GM12892 (cell line): ENCODE measurements at places on chromosomes 2 and 18.

- DNase-seq = no peak
Observed at GRCh38 chr18:23968638-23969604, 45.6 kb upstream of the TTC39C start.

- DNase-seq = no peak
Observed at GRCh38 chr2:202695166-202695565, 60.4 kb downstream of the FAM117B start.

- no peak for DNase-seq
Observed at GRCh38 chr2:159108181-159108893, 139.9 kb downstream of the TANC1 start.

GRCh38 chr2:240629619-240629967 is 4.3 kb downstream of the GPR35 start:
- DNase-seq = peak; percentile 11

- no peak for DNase-seq
Observed at GRCh38 chr18:51425475-51425874, 228.0 kb upstream of the MEX3C start.

- no peak for DNase-seq
Observed at GRCh38 chr2:43086451-43087221, 139.8 kb downstream of the ZFP36L2 start.

GRCh38 chr2:84393829-84394228 is 65.3 kb downstream of the SUCLG1 start:
- no peak for DNase-seq

- no peak for DNase-seq
Observed at GRCh38 chr18:78738076-78738690, 241.4 kb upstream of the SALL3 start.

DNA sequence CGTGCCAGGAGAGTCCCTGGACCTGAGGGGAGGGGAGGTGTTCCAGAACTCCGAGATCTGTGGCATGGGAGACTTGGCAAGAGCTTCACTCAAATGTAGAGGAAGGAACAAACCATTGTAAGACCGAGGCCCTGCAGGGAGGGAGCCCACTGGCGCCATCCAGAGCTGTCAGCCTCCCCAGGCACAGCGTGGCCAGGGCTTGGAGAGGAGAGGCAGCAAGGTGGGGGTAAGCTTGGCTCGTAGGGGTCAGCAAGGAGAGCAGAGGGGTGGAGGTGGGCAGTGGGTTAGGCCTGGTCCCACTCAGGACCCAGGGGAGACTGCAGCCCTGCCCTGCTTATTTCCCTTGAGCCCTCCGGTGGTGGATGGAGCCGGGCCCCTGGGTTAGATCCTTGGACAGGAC is 3.6 kb downstream of the TMEM177 start:
- no peak for DNase-seq

DNA sequence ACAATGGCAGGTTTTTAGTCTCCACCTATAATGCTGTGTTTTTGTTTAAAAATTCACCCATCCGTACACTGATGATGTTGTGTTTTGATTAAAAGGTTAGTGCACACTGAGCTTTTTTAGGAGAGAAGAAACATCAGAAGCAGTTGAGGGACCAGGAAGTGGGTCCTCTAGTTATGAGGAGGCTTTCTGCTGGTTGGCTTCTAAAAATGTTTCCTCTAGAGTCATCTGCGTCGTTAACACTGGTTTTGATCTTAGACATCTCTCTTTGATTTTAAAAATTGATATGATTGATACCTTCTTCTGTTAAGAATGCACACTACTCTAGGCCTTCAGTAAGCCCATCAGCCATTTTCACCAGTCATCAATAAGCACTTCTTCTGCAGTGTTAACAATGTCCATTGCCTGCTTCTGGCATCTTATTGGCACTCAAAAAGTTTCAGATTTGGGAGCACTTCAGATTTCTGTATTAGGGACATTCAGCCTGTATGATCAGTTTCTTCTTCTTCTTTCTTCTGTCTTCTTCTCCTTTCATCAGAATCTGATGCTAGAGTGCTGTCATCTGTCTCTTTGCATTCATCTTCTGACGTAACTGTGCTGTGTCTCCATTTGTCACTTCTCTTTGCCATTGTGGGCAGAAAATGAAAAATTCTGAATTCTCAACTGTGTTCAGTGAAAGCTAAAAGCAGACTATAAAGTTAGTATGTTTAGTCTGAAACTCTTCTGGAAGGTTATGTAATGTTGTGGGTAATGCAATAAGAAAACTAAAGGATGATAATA is 56.3 kb downstream of the PHLPP1 start:
- DNase-seq = no peak

DNA sequence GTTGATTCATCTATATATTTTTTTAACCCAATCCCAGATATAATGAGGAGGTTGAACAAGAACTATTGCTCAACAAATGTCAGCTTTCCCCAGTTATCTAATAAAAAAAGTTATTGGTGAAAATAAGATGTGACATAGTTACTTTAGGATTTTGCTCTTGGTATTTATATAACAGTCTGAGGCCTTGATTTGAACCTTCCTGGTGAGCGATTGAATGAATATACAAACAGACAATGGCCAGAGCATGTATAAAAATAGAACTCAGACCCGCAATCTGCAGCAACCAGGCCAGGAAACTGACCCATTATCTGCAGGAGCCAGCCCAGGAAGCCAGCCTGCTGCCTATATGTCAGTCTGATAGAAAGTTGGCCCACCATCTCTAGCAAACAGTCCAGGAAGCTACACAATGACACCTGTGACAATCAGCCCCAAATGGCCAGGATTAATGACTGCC is 81.6 kb downstream of the HS6ST1 start:
- DNase-seq = no peak

GRCh38 chr2:9231291-9232165 is 24.9 kb downstream of the ASAP2 start:
- no peak for DNase-seq

GRCh38 chr2:150909613-150910012 is 352.1 kb downstream of the RBM43 start:
- no peak for DNase-seq

- DNase-seq = no peak
Observed at GRCh38 chr18:10143596-10143995, 229.8 kb downstream of the VAPA start.

DNA sequence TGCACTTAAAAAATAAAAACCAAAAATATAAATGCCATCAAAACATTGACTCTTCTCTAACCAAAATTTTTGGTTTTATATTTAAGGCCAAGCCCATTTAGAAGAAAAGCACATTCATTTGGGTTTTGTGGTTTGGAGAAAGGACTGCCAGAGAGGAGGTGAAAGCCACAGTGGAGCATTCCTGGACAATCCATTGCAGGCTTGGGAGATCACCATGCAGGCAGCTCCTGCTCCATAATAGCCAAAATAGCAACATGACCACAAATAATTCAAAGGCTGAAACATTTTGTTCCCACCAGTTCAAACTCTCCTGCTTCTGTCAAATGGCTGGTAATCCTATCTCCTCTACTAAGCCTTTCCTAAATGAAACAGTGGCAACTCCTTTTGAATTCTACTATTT is 73.5 kb downstream of the GALNT3 start:
- no peak for DNase-seq

GRCh38 chr18:13672657-13673056 is 53.7 kb downstream of the FAM210A start:
- DNase-seq = no peak

- no peak for DNase-seq
Observed at GRCh38 chr2:199684168-199684567, 166.8 kb downstream of the FTCDNL1 start.

- DNase-seq = no peak
Observed at GRCh38 chr2:217412721-217413120, 552.9 kb upstream of the TNP1 start.

- DNase-seq = no peak
Observed at GRCh38 chr2:43355399-43355798, 129.0 kb upstream of the ZFP36L2 start.

DNA sequence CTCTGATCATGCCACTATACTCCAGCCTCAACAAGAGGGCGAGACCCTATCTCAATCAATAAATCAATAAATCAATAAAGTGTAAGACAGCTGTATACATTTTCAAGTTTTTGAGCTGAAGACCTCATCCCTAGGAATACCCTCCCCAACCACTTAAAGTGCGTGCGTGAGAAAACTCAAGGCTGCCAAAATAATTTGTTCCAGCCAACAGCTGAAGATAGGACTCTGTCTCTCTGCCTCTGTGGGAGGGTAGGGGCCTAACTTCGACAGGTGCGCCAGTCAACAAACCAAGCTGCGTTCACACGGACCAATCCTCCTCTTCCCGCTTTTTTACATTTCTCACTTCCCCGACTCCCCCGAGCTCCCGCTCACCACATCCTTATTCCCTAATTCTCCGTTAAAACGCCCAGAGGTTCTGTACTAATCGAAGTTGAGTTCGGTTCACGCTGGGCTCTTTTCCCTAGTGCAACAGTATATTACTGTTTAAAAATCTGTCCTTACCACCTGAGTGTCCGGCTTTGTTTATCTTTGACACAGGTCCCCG is 618 bp downstream of the POLR2D start:
- DNase-seq = peak; percentile 26

DNA sequence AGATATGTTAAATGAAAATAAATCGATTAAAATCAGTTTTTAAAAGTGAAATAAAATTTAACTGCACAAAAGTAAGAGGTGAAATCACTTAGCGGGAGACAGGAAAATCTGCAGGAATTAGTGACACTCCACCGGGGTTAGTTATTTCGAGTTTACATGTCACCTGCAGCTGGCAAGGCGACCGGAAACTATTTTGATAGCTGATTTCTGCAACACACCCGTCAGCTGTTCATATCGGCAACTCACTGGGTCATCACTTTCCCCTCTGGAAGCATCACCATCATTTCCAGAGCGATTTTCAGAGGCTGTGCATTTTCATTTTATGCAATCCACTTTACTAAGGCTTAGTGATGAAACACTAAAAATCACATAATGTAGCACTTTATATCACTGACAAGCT is 52.9 kb downstream of the PXDN start:
- DNase-seq = no peak

DNA sequence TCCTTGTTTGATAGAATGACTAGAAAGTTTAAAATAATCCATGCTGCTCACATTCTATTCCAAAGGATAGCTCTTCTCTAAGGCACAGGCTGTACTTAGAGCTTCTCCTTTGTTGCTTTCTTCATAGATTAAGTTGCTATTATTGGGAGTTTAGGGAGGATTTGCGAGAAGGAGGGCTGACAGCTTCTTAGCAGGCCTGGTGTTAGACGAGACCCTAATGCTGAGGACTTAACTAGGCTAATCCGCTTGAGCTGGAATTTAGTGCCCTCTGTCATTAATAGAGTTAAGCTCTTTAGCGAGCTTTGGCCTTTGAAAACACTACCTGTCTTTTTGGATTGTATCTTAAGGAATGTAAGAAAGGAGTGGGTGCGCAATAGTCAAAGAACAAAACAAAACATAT is 81.3 kb downstream of the MOGAT1 start:
- DNase-seq = no peak

GRCh38 chr18:76834379-76834778 is 12.0 kb downstream of the ZNF236 start:
- no peak for DNase-seq

DNA sequence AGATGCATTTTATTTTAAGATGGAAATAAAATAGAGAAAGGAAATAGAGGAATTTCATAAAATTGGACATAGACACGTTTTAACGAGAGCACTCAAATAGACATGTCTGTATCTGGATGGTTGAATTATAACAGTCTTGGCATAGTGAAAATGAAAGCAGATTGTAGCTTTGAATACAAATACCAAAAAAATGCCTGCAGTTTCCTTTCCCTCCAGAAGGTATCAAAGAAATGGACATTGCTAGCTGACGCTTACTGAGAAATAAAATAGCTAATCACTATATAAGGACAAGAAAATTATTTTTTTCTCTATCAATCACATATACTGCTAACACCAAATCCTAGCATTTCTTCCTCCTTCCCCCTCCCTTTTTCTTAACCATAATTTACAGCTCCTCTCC is 11.4 kb upstream of the MAPRE2 start:
- DNase-seq = no peak

- DNase-seq = no peak
Observed at GRCh38 chr2:135258193-135258592, 206.1 kb downstream of the RAB3GAP1 start.

- DNase-seq = no peak
Observed at GRCh38 chr2:228988786-228989185, 282.3 kb downstream of the PID1 start.

DNA sequence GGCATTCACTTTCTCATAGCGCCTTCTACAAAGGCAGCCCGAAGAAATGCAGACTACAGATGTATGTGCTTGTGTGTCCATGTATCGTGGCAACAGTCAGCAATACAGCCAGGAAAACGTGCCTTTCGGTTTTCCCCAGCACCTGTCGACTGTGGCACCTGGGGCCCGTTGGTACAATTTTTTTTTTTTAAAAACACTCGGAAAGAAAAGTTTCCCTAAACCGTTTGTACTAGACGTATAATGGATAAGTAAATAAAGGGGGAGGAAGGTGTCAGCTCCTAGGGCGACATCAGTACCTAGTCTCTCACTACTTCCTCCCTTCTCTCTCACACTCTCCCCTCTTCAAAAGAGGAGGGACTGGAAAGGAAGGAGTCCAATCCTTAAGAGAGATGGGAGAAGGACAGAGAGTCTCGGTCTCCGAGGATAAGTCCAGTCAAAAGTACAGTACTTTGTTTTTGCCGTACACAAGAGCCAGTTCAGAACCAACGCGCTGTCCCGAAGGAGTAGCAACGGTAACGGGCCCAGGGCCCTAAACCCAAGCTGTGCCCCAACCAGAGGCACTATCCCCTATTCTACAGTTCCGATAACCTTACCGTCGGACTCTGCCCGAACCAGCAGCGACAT is 759 bp downstream of the PPP4R3B start:
- peak; percentile 18 for DNase-seq

DNA sequence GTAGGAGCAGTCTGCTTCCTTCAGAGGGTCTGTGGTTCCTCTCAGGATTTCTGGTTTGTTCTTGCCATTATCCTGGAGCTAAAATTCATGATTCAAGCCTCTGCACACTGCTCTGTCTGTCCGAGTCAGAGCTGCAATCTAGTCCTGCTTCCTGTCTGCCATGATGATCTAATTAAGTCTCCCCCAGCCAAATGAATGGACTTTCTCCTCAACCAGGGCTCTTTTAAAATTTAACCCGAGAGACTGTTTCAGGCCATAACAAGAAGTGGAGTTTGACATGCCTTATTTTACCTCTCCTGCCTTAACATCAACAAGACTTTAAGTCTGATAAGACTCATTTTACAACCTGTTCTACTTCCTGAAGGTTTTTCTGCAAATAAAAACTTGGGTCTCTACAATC is 1009.6 kb upstream of the DDX18 start:
- DNase-seq = no peak

GRCh38 chr2:146576339-146577111 is 1268.3 kb upstream of the ACVR2A start:
- no peak for DNase-seq

DNA sequence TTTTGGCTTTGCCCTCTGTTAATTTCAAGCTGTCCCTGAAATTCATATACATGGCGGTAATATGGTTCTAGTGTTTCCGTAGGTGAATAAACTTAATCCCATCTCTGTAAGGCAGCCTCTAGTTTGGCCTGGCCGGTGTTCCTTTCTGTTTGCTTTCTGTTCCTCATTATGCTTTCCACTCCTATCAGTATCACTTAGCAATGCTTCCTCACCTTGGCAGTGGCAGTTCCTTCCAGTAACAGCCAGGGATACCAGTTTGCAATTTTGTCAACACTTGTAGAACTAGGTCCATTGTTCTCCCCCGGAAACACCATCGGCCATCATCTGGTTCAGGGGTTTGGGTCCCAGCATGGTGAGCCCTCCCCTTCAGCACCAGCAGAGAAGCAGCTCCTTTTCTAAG is 18.2 kb upstream of the TNP1 start:
- no peak for DNase-seq

- DNase-seq = no peak
Observed at GRCh38 chr2:130162968-130163367, 18.1 kb upstream of the CCDC74B start.
